Activated T-cell treated with anti-CD3 and anti-CD28 coated beads for 4 hours (primary cell): ENCODE measurements at places on chromosomes 2 and 18.

- DNase-seq = no peak
Measured at GRCh38 chr2:52895726-52896340, 871.8 kb upstream of the CHAC2 start.

GRCh38 chr18:80239830-80240229, 7.5 kb downstream of the PARD6G start:
- DNase-seq = no peak

DNA sequence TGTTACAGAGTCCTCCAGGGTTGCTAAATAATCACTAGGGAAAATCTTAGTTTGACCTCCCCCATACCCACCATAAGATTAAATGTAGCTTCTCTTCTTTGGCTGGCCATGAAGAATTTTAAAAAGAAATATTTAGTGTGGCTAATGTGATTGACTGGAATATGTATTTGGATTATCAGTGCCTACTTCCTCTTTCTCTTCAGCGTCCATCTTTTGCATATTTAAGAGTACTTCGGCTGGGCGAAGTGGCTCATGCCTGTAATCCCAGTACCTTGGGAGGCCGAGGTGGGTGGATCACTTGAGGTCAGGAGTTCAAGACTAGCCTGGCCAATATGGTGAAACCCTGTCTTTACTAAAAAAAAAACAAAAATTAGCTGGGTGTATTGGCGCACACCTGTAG, 28.8 kb downstream of the ADAM23 start:
- DNase-seq = no peak

- DNase-seq = no peak
Measured at GRCh38 chr18:44178476-44178875, 502.2 kb upstream of the SETBP1 start.

DNA sequence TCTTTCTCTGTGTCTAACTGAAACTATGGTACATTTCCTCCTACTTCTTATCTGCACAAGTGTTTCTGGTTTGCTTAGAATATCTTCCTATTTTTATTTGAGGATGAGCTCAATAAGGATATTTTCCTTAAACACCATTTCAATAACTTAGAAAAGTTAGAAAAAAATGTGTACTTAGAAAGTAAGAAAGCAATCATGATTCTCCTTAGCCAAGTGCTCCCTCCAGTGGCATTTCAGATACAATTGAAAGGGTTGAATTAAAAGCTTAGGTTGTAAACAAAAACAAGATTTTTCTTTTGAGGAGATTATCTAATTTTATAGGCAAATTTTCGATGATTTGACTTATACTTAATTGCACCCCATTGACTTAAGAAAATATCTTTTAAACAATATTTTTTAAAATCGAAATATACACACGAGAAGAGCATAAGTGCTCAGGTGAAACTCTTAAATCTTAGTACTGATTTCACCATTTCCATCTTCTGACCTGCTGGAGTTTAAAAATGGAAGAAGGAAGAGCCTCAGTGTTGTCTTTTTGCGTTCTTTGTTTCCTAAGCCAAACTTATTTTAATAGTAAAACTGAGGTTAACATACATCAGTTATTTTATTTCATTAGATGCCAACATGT, 26.9 kb downstream of the C18orf63 start:
- DNase-seq = no peak

DNA sequence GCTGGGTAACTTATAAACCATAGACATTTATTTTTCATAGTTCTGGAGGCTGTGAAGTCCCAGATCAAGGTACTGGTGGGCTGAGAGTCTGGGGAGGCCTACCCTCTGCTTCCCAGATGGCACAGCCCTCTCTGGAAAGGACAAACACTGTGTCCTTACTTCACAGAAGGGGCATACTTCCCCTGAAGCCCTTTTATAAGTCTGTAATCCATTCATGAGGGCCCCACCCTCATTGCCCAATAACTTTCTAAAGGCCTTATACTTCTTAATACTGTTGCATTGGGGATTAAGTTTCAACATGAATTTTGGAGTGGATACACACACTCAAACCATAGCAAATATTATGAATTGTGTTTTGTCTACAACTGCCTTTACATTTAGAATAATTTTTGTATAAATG, 36.0 kb downstream of the ATIC start:
- DNase-seq = no peak

DNA sequence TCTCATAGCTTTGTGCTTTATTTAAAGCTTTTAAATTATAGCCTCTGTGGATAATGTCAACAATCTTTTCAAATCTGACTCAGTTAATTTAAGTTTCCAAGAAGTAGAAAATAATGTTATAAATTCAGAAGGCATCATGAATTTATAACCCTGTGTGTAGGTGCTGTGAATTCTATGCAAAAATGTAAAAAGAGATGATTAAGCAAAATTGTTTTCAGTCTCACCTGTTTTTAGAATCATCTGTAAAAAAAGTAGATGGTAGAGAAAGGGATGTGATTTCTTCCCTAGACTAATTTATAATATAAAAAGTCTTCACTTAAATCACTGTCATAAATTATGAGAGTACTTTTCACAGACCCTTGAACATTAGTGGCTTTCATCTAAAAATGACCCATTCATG, 85.6 kb upstream of the NOSTRIN start:
- no peak for DNase-seq

- DNase-seq = no peak
Measured at GRCh38 chr2:217657252-217657651, 345.5 kb downstream of the TNS1 start.

GRCh38 chr18:76958692-76959341, 136.5 kb downstream of the ZNF236 start:
- DNase-seq = no peak

GRCh38 chr18:73717570-73717969, 430.1 kb downstream of the FBXO15 start:
- no peak for DNase-seq

DNA sequence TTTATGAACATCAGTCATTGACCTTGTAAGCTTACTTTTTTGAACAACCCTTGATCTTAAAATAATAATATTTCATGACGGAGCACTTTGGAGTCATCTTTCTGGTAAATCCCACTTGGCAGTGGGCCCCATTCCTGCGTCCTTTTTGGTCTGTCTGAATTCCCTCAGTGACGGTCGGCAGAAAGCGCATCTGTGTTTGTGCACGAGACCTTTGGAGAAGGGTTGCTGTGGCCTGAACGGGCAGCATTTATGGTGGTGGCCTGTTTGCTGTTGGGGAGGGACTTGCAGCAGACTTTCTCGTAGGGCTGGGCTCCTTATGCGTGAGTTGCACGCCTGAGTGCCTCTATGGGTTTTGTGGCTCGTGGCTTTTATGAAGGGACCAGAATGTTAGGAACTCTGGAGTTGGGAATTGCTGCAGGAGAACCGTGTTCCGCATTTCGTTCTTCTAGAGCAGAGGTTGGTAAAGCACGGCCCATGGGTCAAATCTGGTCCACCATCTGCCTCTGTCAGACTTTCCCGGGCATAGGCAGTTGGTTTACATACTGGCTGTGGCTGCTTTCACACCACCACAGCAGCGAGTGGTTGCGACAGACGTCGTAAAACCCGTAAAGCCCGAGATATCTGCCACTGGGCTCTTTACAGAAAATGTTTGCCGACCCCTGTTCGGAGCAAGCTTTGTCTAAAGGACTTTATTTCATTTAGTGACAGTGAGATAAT, 30.8 kb downstream of the LPIN1 start:
- no peak for DNase-seq

GRCh38 chr2:10301941-10302478, 694 bp upstream of the HPCAL1 start:
- DNase-seq = no peak

- DNase-seq = no peak
Measured at GRCh38 chr2:159356053-159356554, 69.6 kb upstream of the WDSUB1 start.
